Right lung (tissue), 10 donors: ENCODE measurements at places on chromosomes 16 and 17. TPM values are rescaled to one million over a fixed set of nuclear protein-coding genes. Genes with fewer than 3 reads are reported as not detected.

Gene VAT1L
- polyA plus RNA-seq: 5.4 TPM

Gene ARHGAP44
- 12.8 TPM for polyA plus RNA-seq

Gene RASD1
- polyA plus RNA-seq: 1.6 TPM

Gene KRT40
- polyA plus RNA-seq: 0.06 TPM

Gene GRAPL
- polyA plus RNA-seq: 12.8 TPM

Gene NLGN2
- 31.7 TPM for polyA plus RNA-seq

Gene CCL8
- 0.68 TPM for polyA plus RNA-seq

Gene TBX2
- polyA plus RNA-seq: 187 TPM

Gene ALOX12B
- polyA plus RNA-seq: not detected

Gene GJC1
- 44.4 TPM for polyA plus RNA-seq

Gene PLA2G10
- 0.31 TPM for polyA plus RNA-seq

Gene MYO19
- 50.1 TPM for polyA plus RNA-seq

Gene MYO15B
- polyA plus RNA-seq: 181 TPM

Gene SHISA9
- 0.07 TPM for polyA plus RNA-seq

Gene TBC1D3G
- not detected for polyA plus RNA-seq

Gene KRTAP2-3
- not detected for polyA plus RNA-seq

Gene CDH16
- 66.6 TPM for polyA plus RNA-seq

Gene C17orf78
- polyA plus RNA-seq: 0.14 TPM

Gene ZG16
- polyA plus RNA-seq: 0.18 TPM

Gene FOXJ1
- polyA plus RNA-seq: 33.9 TPM

Gene MARVELD3
- 8.1 TPM for polyA plus RNA-seq

Gene C17orf50
- not detected for polyA plus RNA-seq

Gene HYDIN
- polyA plus RNA-seq: 10.9 TPM

Gene MT1A
- polyA plus RNA-seq: not detected

Gene GRIN2C
- polyA plus RNA-seq: 0.26 TPM

Gene ITGAD
- 0.03 TPM for polyA plus RNA-seq

Gene JMJD6
- 25.5 TPM for polyA plus RNA-seq

Gene ARL5C
- polyA plus RNA-seq: 0.48 TPM

Gene SCARF1
- 21.0 TPM for polyA plus RNA-seq

Gene MMP25
- 3.4 TPM for polyA plus RNA-seq

Gene DPEP1
- 4.6 TPM for polyA plus RNA-seq

Gene PGS1
- 54.8 TPM for polyA plus RNA-seq
